ENCODE measurements at places on chromosomes 6 and 20.

DNA sequence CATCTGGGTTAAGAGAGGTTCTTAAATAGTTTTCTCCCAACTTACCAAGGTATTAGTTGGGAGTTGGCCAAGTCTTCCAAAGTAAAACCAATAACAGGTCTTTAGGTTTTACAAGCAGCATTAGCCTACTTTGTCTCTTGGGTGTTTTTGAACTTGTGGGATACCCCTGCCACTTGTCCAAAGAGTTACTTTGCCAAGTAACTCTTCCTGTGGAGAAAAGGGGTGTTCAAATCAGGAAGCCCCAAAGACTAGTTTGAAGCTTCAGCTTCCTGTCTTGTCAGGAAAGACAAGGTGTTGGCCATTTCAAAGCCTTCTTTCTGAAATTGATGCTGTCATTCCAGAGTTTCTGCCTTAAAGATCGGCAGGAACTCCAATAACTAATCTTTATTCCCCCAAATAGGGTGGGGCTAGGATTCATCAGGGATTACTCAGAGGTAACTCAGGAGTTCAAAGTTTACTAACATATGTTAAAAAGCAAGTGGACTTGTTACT is 822 bp downstream of the RAB22A start:
- DNase-seq = no peak

- DNase-seq = no peak
Observed at GRCh38 chr6:87483929-87484328, 11.2 kb downstream of the SLC35A1 start.

- no peak for DNase-seq
Observed at GRCh38 chr20:46742669-46743045, 33.2 kb downstream of the SLC2A10 start.

GRCh38 chr6:66328200-66328599 is 621.2 kb upstream of the EYS start:
- no peak for DNase-seq

DNA sequence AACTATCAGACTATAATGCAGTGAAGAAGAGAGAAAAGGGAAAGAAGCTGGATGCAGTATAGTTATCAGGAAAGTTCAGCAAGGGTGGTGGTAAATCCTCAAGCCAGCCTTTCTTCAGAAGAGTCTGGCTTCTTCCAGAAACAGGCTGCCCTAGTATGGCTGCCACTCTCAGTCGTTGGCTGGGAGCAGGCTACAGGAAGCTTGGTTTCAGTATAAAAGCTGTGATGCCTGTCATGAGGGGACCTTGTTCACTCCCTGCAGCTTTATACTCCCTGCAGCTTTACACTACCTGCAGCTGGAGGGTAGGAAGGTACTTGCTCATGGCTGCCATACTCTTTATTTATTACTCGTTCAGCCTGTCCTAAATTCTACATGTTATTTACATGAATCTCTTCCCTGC is 63.3 kb upstream of the ARHGAP18 start:
- no peak for DNase-seq

- DNase-seq = no peak
Observed at GRCh38 chr20:17825960-17826843, 126.4 kb downstream of the BANF2 start.

GRCh38 chr6:53310771-53311585 is 37.8 kb downstream of the ELOVL5 start:
- DNase-seq = no peak

DNA sequence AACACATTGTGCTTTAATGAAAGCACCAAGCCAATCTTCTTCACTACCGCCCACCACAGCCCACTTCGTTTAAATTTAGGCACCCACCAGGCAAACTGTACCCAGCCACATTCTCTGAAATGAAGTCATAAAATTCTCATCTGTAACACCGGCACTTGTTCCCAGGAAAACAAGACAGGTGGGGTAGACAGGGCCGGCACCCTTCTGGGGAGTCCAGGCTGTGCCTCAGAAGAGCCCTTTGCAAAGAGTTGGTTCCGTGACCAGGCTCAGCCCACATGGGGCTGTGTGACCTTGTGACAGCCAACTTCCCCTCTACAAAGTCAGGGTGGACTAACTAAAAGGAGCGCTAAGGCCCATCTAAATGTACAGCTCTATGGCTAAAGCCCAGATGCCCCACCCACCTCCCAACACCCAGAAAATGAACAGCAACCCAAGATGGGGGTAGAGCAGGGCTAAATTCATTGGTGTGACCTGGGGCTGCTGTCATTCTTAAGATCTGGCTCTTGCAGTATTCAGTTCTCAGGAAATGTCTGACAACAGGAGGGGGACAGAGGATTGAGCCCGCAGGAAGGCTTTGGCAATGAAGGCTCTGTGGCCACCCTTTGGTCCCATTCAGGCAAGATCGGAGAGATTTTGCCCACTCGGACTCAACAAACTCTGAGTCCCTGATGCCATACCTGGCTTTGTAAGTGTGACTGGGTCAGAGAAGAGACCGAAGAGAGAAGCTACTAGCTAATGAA is 56.7 kb downstream of the TRERF1 start:
- DNase-seq = no peak

DNA sequence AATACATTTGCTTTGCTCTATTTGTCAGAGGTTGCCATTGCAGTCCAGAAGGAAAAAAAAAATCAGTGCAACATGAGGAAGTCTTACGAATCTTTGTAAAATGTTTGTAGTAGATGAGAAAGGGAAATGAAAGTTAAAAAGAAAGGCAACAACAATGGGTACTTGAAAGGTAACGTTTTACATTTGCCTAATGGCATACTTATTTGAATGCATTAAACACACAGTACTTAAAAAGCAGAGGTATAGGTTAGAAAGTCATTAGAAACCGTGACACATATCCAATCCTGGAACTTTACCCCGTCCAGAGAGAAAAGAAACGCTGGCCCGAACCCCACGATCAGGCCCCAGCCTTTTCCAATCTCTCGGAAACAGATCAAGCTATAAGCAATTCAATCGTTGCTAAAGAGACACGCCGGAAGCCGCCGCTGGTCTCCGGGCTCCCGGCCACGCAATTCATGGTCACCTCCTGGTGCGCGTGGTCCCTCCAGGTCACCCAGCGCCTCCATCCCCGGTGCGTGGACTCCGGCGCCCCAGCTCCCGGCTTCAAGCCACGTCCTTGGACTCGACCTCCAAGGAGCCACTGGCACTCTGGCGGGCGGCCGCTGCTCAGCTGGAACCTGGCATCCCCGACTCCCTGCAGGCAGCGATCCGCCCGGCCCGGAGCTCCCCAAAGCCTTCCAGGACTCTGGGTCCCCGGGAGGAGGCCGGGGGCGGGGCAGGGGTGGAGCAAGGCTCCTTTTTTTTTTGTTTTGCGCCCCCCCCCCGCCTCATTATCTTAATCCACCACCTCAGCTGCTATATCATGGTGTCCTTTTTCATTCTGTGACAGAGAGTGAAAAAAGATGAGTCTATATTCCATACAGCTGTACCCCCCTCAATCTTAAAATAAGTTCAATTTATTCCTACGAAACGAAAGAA is at the start of gene SLC18B1:
Gene SLC18B1, minus strand, starts transcription at position 687 of the 918 bp plus-strand sequence. Its CDS starts 181 bp downstream, at position 506.
- DNase-seq = no peak

- DNase-seq = no peak
Observed at GRCh38 chr6:9523462-9523861, 891.4 kb downstream of the TFAP2A start.

- DNase-seq = no peak
Observed at GRCh38 chr6:125987026-125987617, 782 bp downstream of the TRMT11 start.

- no peak for DNase-seq
Observed at GRCh38 chr20:8860011-8860495, 208.8 kb upstream of the PLCB4 start.

DNA sequence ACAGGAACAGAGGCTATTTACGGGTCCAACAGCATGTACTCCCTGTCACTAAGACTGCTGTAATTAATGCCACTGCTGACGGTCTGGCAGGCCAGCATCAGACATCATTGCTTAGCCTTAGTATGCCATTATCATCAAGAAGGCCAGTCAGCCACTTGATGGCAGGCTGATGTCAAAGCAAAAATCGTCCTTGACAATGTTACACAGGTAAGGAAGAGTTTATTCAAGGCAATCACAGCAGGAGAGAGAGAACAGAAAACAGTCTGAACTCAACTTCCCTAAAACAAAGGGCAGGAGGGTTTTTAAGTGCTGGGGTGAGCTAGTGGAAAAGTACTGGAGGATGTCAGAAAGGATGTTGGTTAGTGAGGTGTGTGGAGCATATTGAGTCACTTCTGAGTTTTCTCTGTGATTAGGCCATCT is 25.1 kb downstream of the FKBP1C start:
- no peak for DNase-seq

DNA sequence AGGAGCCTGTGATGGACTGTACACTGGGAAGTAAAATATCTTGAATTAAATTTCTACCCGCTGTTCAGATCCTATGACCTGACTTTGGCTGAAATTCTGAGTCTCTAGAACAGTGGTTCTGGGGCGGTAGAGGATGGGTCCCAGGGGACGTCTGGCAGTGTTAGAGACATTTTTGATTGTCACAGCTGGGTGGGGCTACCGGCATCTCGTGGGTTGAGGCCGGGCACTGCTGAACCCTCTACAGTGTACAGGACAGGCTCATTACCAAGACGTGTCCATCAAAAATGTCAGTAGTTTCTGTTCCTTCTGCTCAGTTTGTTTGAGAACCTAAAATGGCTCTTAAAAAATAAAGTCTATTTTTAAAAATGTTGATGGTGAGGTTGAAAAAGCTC is 11.5 kb upstream of the RPS6KA2 start:
- no peak for DNase-seq

GRCh38 chr6:31397901-31398525 is 5.4 kb upstream of the MICA start:
- no peak for DNase-seq

DNA sequence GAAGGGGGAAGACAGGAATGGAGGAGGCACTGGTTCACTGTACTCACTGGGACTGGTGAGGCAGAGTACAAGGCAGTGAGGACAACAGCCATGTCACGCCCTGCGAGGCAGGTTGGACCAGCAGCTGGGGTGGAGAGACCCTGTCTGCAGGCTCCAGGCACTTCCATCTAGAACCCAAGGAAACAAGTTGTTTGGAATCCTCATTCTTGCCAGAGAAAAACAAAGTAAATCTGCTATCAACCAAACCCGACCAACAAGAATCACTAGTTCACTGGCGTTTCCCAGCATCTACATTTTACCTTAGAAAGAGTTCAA is 98.5 kb upstream of the CDYL start:
- DNase-seq = no peak

DNA sequence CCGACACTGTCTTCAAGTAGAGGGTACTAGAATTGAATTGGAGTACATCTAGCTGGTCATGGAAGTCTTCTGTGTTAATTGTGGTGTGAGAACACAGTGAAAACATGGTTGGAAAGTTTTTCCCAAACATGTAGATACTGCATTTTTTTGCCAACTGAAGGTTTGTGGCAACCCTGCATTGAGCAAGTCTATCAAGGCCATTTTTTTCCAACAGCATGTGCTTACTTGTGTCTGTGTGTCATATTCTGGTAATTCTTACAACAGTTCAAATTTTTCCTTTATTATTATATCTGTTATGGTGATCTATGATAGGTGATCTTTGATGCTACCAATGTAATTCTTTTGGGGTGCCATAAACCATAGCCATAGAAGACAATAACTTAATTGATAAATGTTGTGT is 147.0 kb downstream of the MYB start:
- DNase-seq = no peak

DNA sequence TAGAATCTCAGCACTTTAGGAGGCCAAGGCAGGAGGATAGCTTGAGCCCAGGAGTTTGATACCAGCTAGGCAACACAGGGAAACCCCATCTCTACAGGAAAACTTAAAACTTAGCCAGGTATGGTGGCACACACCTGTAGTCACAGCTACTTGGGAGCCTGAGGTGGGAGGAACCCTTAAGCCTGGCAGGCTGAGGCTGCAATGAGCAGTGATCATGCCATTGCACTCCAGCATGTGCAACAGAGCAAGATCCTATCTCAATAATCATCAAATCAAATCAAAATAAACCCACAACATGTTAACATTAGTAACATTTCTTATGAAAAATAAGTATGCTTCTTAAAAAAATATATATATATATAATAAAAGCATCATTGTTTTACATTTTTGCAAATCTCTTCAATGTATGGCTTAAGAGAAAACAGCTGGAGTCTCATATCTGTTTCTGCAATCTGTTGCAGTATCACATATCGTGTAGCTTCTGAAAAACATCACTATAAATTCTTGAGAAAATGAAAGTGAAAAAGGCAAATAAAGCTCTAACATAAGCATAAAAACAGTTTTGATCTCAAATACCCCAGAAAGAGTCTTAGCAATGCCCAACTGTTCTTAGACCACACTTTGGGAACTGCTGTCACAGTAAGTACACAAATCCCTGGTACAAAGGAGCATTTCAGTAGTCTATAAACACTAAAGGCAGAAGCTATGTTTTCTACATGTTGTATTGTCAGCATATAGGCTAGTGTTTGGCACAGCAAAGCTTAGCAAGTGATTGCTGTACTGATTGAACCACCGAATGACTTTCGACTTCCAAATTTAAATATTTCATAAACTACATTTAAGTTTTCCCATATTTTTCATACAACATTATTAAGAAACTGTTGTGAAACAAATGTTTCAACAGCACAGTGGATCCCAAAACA is 8.0 kb downstream of the MMUT start:
- DNase-seq = no peak

DNA sequence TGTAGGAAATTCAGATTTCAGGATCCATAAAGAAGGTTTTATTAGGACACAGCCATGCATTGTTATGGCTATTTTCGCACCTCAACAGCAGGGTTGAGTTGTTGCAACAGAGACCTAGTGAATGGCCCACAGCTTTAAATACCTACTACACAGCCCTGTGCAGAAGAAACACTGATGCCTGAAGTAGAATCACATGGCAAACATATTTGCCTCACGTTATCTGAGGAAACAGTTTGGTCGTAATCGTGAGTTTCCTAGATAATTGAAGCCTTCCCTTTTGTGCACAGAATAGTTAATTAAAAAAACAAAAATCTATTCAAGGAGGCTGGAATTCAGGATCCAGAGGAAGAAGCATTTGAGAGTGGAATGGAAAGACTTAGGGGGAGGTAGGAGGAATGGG is 55.1 kb downstream of the GCNT2 start:
- no peak for DNase-seq

DNA sequence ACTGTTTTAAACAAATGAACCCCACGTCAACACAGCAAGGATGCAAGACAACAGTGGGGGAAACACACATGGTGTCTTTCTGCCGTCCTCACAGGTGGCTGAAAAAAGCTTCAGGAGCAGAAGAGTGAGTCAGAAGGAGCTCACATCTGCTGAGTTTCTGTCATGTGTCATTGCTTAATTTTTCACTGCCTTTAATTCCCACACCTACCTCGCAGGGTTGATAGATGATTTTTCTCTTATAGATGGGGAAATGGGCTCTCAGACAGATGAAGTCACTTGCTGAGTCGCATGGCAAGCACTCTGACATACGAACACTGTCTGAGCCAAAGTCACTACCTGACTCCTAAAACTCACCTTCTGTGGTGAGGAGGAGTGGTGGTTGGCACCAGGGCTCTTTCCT is 28.3 kb upstream of the CARMIL1 start:
- DNase-seq = no peak

DNA sequence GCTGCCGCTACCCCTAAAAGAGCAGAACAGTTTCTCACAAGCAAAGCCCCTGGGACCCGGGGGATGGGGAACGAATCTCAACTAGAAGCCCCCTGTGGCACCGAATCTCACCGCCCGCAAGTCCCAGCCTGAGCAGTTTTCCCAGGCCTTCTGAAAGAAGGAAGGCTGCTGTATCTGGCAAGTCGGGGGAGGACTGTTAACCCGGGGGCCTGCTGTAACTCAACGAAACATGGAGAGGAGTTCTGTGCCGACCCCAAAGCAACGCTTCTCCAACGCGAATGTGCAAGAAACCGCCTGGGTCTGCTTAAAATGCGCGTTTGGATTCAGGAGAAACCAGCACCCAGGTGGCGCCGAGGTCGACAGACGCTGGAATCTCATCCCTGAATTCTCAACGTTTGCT is 34.2 kb downstream of the DLL1 start:
- DNase-seq = no peak

GRCh38 chr20:59774921-59775686 is 158.3 kb downstream of the SYCP2 start:
- DNase-seq = no peak
